ENCODE measurements at places on chromosomes 1 and 21.
A peak's percentile ranks its signal among the peaks of the same experiment; 100 is the strongest.

DNA sequence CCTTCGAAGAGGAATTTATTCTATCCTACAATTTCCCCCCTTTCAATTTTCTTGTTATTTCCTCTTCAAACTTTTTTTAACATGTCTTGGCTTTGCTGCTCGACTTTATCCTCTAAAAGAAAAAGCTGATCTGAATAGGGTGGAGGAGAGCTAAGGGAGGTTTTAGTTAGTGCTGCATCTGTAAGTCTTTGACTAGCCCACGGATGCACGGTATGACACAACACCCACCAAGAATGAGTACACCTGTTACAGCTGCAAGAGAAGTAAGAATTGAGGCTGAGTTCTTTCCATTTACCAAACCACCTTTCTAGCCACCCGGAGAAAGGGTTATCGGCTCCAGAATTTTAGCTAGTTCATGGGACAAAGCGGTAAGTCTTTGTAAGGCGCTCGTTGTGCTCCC is 23.8 kb downstream of the SCCPDH start:
- no peak for DNase-seq

DNA sequence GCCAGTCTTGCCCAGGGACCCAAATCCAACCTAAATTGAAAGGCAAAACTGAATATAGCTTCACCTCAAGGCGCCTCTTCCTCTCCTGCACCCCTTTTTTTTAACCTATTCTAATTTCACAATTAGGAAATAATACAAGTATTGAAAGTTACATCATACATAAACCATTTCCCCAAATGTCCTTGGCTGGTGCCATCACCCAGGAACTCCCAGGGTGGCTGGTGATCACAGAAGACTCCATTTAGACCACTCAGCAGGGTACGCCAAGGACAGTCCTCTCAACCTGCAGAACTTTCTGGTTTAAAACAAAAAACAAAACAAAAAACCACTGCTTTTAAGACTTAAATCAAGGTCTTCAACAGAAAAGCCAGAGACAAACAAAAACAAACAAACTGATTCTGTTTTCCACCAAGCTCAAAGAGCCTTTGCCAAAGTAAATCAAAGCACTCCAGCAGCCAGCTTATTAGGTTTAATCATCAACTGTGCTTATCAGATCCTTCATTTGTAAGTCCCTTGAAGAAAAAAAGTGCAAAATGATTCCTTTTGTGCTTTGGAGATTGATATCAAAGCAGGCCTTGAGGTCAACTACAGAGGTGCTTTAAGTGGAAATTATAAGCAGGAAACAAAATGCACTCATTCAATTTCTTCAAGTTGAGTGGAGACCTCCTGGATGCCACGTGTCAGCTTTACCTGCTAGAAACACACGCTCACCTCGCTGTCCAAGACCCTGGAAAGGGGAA is 113.0 kb downstream of the ETS2 start:
- no peak for DNase-seq

GRCh38 chr1:182569939-182570610 is 19.0 kb downstream of the RNASEL start:
- DNase-seq, result no peak

DNA sequence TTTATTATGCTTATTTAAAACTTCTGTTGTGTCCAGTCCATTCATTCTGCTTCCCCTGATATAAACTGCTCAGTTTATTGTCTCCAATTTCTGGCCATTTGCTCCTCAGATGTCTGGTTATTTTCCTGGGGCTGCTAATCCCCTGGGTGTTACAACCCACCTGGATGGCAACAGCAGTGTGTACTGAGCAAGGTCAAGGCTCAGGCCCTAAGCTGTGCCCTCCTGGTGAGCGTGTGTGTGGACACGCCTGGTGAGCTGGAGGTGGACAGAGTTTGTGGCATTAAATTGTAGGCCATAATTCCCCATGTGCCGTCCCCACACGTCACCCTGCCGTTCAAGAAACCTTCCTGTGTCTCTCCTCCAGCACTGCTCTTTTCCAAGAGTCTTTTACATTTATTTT is 18.1 kb upstream of the KIF1B start:
- no peak for DNase-seq

- no peak for DNase-seq
Observed at GRCh38 chr1:58780836-58781452, 2.9 kb downstream of the JUN start.

DNA sequence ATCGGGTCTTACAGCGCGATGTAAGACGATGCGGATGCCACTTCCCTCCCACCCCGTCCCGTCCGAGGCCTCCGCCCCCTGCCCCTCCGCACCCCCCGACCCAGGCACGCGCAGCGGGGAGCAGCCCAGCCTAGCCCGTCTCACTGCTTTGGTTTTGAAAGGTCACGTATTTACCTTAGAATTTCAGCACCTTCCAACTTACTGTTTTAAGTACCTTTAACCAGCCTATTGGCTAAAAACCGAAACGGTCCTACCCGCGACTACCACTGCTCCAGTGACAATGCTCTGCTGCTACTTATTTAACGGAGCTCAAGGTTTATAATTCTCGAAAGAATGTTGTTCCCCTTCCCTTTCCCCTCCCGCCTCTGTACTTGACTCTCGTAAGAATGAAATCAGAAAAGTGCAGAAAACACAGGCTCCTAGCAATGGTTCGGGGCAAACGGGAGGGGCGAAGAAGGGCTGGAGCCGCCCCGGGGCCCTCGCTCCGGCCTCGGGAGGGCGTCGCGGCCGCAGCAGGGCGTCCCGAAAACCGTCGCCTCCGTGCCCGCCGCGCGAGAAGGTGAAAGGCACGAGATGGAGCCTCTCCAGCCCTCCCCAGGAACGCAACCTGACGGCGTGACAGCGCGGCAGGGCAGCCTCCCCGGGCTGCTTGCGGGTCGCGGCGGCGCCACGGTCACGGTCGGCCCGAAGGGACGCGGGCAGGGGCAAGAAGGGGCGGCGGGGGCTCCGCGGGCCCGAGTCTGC is 667 bp downstream of the TMEM50B start:
- peak; percentile 42 for DNase-seq

GRCh38 chr1:215119719-215120365 is 37.3 kb downstream of the KCNK2 start:
- DNase-seq, result no peak

DNA sequence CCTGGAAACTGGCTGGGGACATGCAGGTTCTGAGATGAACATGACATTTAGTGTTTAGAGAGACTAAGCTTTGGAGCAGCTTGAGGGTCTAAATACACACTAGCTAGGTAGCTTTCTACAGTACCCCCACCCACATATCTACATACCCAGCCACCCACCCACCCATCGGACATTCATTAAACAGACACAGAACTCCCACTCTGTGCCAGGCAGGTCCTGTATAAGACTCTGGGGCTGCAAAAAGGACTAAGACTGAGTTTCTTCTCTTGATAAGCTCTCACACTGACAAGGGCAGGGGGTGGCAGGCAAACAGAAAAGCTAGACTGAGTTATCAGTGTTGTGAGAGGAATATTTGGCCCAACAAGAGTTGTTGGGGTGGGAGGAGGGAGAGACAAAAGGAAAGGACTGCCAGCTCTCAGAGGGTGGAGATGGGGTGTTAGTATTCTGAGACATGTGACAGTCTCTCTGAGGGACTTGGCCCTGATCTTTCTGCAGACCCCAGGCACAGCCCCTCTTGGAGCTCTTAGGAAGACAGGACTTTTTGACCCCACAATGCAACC is 6.8 kb downstream of the MAP7D1 start:
- no peak for DNase-seq

DNA sequence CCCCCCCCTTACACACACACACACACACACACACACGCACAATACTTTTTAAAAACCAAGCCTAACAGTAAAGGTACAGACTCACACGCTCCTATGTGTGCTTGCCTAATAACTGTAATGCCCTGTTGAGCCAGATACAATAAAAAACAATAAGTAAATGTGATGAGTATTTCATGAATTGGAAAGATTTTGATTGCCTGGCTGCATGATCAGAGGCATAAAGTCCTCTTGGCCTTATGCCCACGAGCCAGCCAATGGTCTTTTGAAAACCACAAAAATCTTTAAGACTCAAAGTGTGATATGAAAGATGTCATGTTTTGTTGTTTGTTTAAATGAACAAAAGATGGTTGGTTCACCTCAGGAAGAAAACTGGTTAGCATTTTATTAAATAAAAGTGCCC is 441.9 kb upstream of the ZRANB2 start:
- no peak for DNase-seq

DNA sequence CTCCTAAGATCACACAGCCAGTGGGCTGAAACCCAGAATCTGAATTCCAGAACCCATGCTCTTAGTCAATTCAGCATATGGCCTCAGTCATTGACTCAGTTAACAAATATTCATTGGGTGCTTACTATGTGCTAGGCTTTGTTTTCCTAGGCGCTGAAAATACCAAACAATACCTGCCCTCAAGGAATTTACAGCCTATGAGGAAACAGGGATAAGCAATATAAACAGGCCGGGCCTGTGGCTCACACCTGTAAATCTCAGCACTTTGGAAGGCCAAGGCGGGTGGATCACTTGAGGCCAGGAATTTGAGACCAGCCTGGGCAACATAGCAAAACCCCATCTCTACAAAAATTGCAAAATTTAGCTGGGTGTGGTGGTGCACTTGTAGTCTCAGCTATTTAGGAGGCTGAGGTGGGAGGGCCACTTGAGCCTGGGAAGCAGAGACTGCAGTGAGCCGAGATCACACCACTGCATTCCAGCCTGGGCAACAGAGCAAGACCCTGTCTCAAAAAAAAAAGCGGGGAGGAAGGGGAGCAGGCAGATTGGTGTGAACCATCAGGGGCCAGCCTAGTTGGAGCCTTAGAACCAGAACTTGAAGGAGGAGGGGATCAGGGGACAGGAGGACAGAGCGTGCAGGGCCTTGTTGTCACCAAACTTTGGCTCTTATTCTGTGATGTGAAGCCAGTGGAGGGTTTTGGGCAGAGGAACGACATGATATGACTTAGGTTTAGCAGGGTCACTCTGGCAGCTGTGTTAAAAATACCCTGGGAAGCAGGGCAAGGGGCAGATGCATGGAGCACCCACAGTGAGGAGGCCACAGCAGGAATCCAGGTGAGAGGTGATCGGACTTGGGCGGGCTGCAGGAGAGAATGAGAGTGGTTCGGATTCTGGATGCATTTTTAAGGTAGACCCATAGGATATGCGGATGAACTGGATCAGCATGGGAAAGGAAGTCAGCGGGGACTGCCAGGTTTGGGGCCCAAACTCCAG is 5.8 kb downstream of the TINAGL1 start:
- DNase-seq, result no peak

All from NCI-H524 (cell line).